CD8-positive, alpha-beta memory T cell (primary cell): ENCODE measurements at places on chromosomes 1 and 21. TPM values are rescaled to one million over a fixed set of nuclear protein-coding genes. Genes with fewer than 3 reads are reported as not detected.

DNA sequence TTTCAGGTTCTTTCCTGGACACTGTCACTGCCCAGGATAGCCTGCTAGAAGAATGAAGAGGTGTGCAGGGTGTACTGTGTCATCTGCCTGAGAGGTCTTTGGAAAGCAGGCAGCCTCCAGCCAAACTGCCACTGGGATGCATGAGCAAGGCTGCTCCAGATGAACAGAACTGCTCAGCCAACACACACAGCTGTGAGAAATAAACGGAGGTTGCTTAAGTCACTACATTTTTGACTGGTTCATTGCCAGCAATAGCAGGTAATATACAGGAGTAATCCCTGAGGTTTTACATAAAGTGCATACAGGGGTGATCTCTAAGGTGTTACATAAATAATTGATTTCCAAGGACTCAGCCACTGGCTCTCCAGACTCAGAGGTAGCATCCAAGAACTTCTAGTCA, 516.9 kb downstream of the BRINP3 start:
- DNase-seq, result no peak

- no peak for DNase-seq
These were observed 75.9 kb downstream of the CDC14A start for GRCh38 chr1:100428160-100428559.

GRCh38 chr1:160056648-160057169, 13.3 kb downstream of the KCNJ10 start:
- no peak for DNase-seq

DNA sequence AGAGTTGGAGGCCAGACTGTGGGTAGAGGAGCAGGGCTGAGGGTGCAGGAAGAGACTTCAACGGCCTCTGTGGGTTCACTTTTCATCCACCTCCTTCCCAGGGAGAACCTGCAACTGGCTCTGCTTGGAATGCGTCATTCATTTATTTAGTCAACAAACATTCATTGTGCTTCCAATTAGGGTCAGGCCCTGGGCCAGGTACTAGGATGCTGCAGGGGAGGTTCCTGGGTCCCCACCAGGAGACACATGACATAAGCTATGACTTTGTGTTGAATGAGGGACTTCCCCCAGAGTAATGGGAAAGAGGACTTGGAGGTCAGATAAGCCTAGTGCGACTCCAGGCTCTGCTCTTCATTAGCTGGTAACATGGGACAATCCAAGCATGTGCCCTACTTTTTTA, 46.3 kb upstream of the RPL11 start:
- no peak for DNase-seq

GRCh38 chr1:2801535-2802291, at the start of gene TTC34:
TSS of gene TTC34 (minus strand) at chr1:2801693. CDS start at chr1:2800827, 866 bp downstream.
- peak; percentile 9 for DNase-seq

GRCh38 chr1:33972676-33973395, 109.0 kb downstream of the HMGB4 start:
- no peak for DNase-seq

DNA sequence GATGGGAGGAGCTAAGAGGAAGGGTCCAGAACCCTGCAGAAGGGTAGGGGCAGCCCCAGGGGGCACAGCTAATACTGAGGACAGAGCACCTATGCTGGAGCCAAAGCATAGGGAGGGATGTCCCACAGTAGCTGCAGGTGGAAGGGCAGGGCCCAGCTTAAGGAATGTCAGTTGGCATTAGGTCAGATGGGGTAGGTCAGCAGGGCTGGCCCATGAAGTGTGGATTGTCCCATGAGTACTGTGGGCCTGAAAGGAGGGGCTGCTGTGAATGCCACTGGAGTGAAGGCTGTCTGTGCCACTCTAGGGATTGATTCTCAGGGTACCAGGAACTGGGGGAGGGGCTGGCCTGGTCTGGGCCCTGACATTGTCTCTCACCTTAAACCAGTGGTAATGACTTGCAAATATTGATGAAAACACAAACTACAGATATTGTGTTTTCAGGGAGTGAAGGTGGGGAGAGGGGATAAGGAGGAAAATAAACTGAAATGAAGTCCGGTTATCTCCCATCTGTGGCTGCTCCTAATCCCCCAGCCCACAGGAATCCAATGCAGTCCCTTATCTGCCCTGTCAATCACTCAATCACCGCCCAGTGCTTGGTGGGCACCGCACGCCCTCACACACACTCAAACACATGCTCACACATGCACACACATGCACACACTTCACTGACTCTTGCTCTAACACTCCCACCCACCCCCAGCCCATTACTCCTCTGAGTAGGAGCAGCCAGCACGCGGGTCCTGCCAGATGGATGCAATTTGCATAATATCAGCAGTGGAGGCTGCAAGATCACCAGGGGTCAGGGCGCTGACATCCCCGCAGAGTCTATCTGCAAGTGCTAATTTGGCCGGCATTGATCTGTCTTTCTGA, 27.8 kb downstream of the DMAP1 start:
- no peak for DNase-seq

GRCh38 chr1:9420835-9421532, 118.3 kb upstream of the SLC25A33 start:
- no peak for DNase-seq

- no peak for DNase-seq
These were observed 190.1 kb downstream of the HIVEP3 start for GRCh38 chr1:41728403-41729202.

DNA sequence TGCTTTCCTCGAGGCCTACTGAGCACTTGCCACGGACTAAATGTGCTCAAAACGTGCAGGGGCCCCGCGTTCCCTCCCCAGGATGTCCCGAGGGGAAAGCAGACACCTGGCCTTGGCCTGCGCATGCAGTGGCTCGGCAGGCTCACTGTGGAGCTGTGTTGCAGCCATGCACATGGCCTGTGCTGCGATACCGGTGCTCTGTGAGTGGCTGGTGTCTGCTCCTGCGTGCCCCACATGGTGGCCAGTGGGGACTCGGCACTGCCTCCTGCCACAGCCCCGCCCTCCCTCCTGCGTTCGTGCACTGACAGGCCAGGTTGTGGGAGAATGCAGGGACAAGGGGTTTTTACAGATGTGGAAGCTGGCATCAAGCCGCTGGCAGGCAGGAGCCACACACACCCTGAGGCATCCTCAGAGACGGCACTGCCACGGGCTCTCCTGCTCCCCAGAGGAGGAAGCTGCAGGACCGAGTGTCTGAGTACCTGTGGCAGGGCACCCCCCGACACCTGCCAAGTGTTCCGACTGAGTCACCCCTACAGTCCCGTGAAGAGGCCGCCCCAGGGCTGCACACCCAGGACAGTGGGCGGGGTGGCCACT, 16.9 kb upstream of the PTTG1IP start:
- DNase-seq, result no peak

DNA sequence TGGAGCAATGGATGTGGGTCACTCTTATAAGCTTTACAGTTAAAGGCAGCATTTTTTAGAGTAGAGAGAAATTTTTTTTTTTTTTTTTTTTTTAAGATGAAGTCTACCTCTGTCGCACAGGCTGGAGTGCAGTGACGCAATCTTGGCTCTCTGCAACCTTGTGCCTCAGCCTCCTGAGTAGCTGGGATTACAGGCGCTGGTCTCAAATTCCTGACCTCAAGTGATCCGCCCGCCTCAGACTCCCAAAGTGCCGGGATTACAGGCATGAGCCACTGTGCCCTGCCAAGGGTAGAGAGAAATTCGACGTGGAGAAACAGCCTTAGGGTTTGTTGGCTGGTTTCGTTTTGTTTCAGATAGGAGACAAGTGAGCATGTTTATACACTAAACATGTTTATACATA, 594.2 kb upstream of the ADAMTS5 start:
- no peak for DNase-seq

DNA sequence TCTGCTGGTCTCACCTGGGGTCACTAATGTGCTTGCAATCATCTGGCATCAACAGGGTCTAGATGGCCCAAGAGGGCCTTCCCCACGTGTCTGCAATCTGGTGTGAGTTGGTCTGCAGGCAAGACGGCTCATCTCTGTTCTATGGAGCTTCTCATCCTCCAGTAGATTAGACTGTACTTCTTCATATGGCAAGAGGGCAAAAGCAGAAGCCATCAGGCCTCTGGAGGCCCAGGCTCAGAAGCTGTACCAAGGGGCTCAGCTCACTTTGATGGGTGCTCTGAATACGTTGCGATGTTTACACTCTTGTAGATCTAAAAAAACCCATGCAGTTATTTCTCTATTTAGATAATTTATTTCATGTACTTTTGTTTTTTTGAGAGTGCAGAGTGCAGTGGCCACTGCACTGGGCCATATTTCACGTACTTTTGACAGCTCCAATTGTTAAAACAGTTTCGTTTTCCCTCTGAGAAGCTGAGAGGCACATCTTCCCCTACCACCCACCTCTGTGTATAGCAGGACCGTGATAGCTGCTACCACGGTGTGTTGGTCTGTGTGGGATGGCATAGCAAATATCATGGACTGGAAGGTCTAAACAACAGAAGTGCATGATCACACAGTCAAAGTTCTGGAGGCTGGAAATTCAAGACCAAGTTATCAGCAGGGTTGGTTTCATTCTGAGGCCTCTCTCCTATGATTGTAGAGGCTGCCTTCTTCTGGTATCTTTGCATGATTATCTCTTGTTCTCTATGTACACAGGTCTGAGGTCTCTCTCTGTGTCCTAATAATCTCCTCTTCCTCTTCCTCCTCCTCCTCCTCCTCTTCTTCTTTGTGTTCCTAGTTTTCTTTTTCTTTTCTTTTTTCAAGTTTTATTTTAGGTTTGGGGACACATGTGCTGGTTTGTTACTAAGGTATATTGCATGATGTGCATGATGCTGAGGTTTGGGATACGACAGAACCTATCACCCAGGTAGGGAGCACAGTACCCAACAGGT, 17.0 kb downstream of the CITED4 start:
- no peak for DNase-seq

GRCh38 chr1:6756457-6756856, 28.8 kb upstream of the CAMTA1 start:
- no peak for DNase-seq

CTXND2 gene
- total RNA-seq, result not detected
